ENCODE measurements at places on chromosomes 7 and 10. TPM values are rescaled to one million over a fixed set of nuclear protein-coding genes. Genes with fewer than 3 reads are reported as not detected.

The OTUD1 gene
- 8.0 TPM for total RNA-seq

The ELFN1 gene
- total RNA-seq: 36.8 TPM

The ARHGAP21 gene
- total RNA-seq: 270 TPM

The VSTM2A gene
- total RNA-seq: not detected

The MMP21 gene
- total RNA-seq: not detected

The TACC2 gene
- 7.0 TPM for total RNA-seq

The CALHM1 gene
- total RNA-seq: not detected

The PRSS37 gene
- not detected for total RNA-seq

The ATRNL1 gene
- total RNA-seq: 0.65 TPM

The CRYGN gene
- 0.16 TPM for total RNA-seq

The PHKG1 gene
- 3.8 TPM for total RNA-seq

The PSD gene
- total RNA-seq: 1.1 TPM

The SPDYE11 gene
- not detected for total RNA-seq

The NEUROG3 gene
- total RNA-seq: not detected

The TMEM178B gene
- under 0.01 TPM for total RNA-seq

The TET1 gene
- total RNA-seq: 14.3 TPM
